Stimulated activated CD4-positive, alpha-beta T cell treated with anti-CD3 and anti-CD28 coated beads, Interleukin-1b, Interleukin-23, amount 100 ng/mL, for 1 hour (primary cell): ENCODE measurements at places on chromosomes 1 and 21.

DNA sequence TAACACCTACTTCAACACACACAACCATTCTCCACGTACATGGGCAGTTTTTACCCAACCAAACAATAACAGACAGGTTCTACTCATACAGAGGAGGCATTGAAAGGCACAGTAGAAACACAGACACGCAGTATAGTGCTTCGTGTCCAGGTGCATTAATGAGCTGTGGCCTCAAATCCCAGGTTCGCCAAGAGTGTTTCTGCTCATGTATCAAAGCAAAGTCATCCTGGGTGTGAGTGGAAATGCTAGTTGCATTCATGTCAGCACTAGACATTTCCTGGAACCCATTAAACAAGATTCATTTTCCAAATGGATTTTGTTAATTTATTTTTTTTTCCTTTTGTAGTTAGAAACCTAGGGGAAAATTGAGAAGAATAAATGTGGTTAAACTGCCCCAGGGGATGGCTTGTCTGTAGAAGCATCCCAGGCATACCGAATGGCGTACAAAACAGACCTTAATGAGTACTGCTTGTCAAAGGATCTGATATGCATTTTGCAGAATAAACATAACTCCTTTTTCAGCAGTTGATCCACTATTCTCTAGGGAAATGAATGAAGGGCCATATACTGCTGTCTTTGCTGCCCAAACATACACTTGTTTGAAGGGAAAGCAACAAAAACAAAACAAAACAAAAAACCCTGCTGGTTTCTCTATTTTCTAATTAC, 298.6 kb upstream of the ST6GALNAC5 start:
- DNase-seq = no peak

DNA sequence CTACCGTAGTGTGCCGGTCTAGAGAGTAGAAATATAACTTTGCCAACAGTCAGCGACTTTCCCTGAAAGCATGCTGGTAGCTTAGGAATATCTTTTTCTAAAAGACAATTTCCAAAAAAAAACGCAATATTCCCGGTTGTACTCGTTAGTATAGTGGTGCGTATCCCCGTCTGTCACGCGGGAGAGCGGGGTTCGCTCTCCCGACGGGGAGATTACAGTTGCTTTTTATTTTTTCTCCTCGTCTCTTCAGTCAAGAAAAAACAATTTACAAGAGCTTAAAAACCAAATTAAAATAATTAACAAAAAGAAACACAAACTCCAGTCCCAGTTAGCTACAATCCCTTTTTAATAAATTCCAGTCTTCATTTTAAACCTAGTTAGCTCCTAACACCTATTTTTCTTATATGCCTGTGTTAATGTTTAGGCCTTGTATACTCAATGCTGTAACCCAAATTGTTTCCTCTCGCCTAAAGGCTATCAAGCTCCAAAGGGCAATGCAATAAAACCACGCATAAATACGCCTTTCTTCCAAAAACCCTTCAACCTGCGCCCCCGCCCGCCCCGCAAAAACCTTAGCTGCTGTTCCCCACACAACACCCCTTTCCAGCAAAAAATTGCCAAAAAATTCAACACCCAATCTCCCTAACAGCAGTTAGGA, 7.8 kb downstream of the HSPA6 start:
- no peak for DNase-seq

DNA sequence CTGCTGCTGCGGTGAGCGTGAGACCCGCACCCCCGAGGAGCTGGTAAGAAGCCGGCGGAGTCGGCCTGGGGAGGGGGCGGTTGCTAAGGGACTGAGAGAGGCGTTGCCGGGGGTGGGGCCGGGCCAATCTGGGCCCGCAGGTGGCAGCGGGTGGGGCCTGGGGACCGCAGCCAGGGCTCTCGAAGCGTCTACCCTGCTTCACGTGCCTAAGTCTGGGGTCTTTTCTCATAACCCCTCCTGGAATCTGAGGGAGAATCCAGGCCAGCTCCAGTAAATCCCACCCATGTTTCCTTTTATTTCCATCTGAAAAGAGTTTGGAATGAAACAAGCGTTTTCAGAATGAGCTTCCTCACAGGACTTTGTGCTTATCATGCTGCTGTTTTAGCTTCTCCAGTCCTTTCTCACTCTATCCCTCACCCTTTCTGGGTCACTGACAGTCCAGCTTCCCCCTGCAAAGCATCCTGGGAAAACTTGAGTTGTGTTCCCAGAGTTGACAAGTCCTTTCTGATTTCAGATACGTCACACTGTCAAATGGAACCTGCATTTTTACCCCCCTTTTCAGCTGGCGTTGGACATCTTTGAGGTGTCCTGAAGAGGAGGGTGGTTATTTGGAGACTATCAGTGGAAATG, 431 bp downstream of the CLCN6 start:
- peak; percentile 44 for DNase-seq

GRCh38 chr1:61612602-61613001, 112.3 kb downstream of the TM2D1 start:
- no peak for DNase-seq

DNA sequence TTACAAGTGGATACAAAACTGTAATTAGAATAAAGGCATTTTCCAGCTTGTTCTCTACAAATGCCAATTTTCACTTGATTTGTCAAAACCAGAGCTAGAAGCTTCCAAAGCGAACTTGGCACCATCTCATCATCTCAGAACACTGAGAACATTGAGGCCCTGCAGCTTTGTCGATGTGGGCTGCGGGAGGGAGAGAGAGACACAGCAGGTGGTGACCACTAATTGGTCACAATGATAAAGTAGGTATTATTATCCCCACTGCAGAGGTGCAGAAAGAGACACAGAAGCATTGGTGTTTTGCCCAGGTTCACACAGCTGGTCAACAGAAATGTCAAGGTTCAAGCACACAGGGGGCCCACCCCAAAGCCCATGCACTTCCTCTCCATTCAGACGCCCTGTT, 72.2 kb upstream of the KRTAP19-8 start:
- DNase-seq = no peak

DNA sequence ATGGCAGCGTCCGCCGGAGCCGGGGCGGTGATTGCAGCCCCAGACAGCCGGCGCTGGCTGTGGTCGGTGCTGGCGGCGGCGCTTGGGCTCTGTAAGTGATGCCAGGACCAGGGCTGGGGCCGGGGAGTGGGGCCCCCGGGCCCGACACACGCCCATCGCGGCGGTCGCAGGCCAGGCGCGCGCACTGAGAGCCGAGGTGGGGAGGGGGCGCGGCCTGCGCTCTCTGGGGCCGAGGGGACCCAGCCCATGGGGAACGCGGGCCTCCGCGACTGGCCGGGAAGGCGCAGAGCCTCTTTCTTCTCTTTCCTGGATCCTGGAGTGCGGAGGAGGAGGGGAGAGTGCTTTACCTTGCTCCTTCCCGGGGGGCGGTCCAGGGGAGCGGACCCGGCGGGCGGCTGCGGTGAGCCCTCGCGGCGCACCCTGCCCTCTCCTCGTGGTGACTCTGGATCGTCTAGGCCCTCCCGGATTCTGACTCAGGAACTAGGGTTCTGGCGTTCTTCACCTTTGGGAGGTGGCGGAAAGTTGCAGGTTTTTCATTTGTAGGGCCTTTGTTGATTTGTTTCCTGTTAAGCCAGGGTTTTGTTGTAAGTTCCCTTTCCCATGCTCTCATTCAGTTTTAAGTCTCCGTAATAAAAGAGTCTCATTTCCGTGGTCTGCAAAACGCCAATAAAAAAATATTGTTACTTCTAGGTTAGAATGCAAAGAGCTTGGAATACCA, 529 bp downstream of the MPZL1 start:
- no peak for DNase-seq

- no peak for DNase-seq
These were observed 1583.8 kb downstream of the NCAM2 start for GRCh38 chr21:22582026-22582425.

- DNase-seq = no peak
These were observed 50.5 kb upstream of the ATF3 start for GRCh38 chr1:212557739-212558692.

DNA sequence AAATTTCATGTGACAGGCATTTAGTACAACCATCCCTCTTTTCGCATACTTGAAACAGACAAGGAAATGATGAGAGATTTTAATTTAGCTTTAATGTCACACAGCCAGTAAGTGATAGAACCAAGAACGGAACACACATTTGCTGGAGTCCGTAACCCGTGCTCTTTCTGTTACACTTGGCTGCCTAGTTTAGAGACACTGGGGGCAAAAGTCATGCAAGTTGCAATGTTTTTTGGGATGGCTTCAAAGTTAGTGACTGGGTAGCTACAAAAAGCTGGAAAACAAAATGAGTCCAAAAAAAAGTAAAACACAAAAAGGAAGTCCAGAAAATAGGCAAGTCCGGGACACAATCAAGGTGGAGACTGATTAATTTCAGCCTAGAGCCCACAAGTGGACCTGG, 5.9 kb downstream of the NID1 start:
- no peak for DNase-seq

DNA sequence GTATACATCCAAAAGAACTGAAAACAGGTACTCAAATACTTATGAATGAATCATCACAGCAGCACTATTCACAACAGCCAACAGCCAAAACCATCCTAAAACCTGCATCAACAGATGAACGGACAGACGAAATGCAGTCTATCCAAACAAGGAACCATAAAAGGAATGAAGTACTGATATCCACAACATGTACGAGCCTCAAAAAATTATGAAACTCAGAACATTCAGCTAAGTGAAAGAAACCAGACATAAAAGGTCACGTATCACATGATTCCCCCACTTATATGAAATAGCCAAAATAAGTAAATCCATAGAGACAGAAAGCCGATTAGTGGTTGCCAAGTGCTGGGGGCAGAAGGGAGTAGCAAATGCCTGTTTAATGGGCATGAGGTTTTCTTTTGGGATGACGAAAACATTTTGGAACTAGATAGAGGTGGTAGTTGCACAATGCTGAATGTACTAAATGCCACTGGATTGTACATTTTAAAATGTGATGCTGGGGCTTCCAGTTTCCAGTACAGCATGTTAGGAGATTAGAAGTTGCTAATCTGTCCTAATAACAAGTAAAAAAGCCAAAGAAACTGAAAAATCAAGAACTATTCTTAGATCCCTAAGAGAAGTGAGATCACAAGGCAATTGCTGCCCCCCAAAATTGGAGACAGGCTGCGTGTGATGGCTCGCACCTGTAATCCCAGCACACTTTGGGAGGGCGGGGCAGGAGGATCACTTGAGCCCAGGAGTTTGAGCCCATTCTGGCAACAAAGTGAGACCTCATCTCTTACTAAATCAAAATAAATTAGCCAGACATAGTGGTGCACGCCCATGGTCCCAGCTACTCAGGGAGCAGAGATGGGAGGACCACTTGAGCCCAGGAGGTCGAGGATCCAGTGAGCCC, 25.3 kb downstream of the CLSTN1 start:
- DNase-seq = no peak

DNA sequence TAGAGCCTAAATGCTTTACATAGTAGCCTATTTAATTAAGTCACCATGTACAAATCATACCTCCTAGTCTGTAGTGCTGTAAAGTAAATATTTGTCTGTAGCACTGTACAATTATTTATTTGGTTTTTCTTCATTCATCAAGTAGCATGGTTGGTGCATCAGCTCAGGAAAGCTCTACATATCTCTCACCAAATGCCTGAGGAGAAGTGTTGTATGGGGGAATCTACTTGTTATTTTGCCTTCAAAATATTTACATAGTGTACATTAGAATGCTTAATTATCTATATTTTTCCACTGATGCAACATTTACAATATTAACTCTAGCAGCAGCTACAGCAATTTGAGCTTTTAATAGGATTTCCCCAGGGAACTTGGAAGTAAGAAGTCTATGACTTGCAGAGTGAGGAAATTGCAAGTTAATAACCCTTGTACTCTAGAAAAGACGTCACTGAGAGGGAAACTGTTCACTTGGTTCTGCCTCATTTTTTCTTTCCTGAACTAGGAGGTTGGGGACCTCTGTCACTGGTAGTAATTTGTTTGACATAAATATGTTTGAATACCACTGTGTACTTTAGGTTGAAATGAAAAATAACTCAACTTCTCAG, 207.4 kb downstream of the PDE4B start:
- DNase-seq = no peak

GRCh38 chr1:69569175-69569541, 1.4 kb downstream of the LRRC7 start:
- DNase-seq = no peak

- peak; percentile 26 for DNase-seq
These were observed 39.8 kb upstream of the ZC3H12A start for GRCh38 chr1:37434292-37435225.

- no peak for DNase-seq
These were observed 12.3 kb downstream of the MAN1C1 start for GRCh38 chr1:25628741-25629421.

DNA sequence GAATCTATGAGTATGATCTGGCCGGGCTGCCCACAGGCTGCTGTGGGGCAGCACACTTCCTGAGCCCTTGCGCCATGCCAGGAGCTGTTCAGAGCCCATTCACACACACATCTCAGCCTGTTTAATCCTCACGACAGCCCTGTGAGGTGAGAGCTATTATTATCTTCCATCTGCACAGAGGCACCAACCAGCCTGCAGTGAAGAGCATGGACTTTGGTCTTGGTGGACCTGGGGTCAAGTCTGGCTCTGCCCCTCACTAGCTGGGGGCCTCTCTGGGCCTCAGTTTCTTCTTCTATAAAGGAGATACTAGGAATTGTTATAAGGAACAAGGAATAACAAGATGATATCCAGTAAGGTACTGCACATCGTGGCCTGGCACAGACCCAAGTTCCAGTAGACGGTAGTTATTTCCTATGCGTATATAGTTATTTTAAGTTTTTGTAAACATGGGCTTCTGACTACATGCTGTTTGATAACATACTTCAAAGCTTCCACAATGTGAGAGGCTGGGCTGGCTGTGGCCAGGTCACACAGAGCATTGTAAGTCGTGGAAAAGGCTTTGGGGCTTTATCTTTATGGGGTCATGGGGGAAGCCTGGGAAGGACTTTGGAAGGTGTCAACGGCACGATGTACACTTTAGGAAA, 3.4 kb upstream of the PADI2 start:
- DNase-seq = no peak

DNA sequence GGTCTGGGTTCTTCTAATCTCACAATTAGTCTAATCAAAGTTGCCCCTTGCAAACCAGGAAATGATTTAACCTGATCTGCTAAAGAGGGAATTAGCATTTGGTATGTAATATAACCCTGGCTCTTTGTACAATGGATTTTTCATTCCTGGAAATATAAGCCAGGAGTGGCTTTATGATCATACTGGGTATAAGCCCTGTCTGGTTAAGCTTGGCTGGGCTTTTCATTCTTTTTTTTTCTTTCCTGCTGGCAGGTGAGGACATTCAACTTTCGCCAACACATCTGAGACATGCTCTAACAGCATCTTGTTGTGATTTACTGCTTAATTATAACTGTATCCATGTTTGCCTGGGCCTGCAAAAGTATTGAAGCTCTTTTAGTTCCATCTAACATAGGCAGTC, 20.4 kb upstream of the SDE2 start:
- no peak for DNase-seq

DNA sequence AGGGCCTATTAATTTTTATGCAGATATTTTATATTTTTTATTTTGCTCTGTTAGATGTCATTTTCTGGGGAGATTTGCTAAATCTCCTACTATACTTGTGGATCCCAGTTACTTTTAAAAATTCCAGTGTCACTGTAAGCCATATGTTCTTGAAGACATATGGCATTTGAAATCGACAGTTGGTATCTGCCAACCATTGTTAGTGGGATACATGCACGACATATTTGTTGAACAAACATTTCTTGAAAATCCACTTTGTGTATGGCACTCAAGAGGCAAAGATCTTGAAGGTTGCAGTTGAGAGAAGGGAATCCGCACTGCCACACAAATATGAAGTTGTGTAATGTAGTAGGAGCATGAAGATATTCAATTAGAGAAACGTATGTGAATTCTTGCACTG, 287.7 kb downstream of the HHAT start:
- no peak for DNase-seq

- no peak for DNase-seq
These were observed 180.7 kb upstream of the ZNHIT6 start for GRCh38 chr1:85888921-85889320.

- no peak for DNase-seq
These were observed 38.9 kb upstream of the MRPS6 start for GRCh38 chr21:34034369-34035014.
